Mammary epithelial cell (primary cell): ENCODE measurements at places on chromosomes 4 and X.
A peak's percentile ranks its signal among the peaks of the same experiment; 100 is the strongest.

GRCh38 chr4:73541251-73541650 is 59.7 kb downstream of the AFM start:
- no peak for DNase-seq

DNA sequence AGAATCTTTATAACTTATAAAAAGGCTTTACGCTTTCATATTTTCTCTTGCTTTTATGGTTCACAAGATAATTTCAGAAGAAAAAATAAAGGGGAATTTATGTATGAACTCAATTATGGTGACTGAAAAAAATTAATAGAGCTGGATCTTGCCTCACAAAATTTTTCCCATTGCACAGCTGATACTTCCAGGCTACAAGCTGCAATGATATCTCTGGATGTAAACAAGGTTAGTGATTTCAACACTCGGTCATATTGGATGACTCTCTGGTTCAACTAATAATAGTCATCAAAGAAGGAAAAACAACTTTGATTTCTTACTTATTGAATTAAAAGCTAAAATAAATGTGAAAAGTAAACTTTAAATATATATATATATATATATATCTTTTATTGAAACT is 868.0 kb downstream of the FAT4 start:
- no peak for DNase-seq

DNA sequence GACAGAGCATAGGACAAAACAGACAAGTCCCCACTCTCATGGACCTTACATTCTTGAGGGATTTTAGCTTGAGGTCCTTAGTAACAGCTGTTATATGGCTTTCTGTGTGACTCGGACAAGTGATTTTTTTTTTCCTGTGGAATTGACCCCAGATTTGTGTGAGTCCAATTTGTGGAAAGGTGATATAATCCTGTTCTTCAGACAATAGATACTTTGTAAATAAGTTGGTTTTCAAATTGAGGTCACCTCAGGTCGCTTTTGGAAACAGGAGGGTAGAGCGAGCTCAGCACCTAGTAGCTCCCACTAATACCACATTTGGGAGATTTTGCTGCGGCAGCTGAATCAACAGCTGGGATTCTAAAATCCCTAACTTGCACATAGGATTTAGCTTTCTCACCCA is 1008.8 kb downstream of the ADGRL3 start:
- DNase-seq: no peak

GRCh38 chrX:25016361-25016671 is 551 bp upstream of the ARX start:
- DNase-seq: no peak

GRCh38 chrX:109856974-109857373 is 123.9 kb upstream of the ACSL4 start:
- DNase-seq: no peak

DNA sequence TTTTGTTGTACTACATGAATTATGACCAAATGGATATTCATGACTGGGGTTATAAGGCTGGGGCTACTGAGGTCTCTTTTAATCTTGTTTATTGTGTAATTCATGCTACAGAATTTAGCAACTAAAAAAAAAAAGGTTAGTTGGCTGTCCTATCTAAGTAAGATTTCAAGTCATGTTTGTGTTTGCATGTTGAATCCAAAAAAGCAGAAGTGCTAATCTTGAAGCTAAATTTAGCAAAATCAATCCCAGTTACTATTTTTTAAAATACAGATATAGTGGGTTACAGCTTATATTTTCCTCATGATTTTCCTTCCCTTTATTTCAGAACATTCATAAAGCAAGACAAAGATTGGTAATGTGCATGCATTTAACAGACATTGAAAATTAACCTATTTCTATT is 19.4 kb downstream of the MTMR1 start:
- no peak for DNase-seq

GRCh38 chr4:32748498-32748897 is 2028.3 kb downstream of the PCDH7 start:
- DNase-seq: no peak

- no peak for DNase-seq
These were observed 45.0 kb upstream of the MSANTD1 start for GRCh38 chr4:3203971-3204431.

- peak; percentile 51 for DNase-seq
These were observed 258.2 kb downstream of the PPP1R2C start for GRCh38 chrX:42519666-42520231.

GRCh38 chr4:185587427-185588161 is 52.3 kb upstream of the PDLIM3 start:
- DNase-seq: no peak

DNA sequence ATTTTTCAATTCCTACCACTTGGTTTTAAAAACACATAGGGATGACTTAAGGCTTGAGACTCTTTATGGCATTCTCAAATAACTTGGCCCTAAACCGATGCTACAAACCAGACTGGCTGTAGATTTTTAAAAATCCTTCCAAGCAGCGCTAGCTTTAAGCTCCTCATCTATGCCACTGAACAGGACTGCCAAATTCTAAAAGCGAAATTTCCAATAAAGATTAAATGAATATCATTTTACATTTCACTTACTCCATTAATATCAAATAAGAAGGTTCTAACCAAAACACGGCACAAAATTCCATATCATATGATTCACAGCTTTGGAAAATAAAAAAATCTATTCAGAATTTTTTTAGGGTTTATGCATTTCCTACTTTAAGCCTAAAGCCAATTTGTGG is 134.2 kb downstream of the FANCB start:
- no peak for DNase-seq

GRCh38 chr4:13710246-13710885 is 82.8 kb upstream of the BOD1L1 start:
- DNase-seq: no peak
